Aorta (tissue), 5 donors: ENCODE measurements at places on chromosomes 5 and 9. TPM values are rescaled to one million over a fixed set of nuclear protein-coding genes. Genes with fewer than 3 reads are reported as not detected.

The GPR21 gene
- 13.9 TPM for total RNA-seq

The PCDHGA8 gene
- 6.8 TPM for total RNA-seq

The HRH2 gene
- total RNA-seq = 15.3 TPM

The SPRY4 gene
- total RNA-seq = 67.9 TPM

The SLCO6A1 gene
- not detected for total RNA-seq

The PPP3R2 gene
- total RNA-seq = not detected

The C5orf52 gene
- total RNA-seq = not detected

The RXFP3 gene
- not detected for total RNA-seq
